ENCODE measurements at places on chromosomes 4 and X. TPM values are rescaled to one million over a fixed set of nuclear protein-coding genes. Genes with fewer than 3 reads are reported as not detected.

BEX1 gene
- total RNA-seq, result 8.7 TPM

TRPC5OS gene
- not detected for total RNA-seq

MAGEA12 gene
- total RNA-seq, result not detected

CLNK gene
- total RNA-seq, result not detected

PITX2 gene
- 0.33 TPM for total RNA-seq

RRH gene
- not detected for total RNA-seq

DCAF4L1 gene
- total RNA-seq, result 0.13 TPM

ACOT9 gene
- total RNA-seq, result 39.7 TPM

PCDH19 gene
- 0.07 TPM for total RNA-seq

SPANXA2 gene
- total RNA-seq, result not detected

CSN1S1 gene
- total RNA-seq, result not detected

SOWAHB gene
- 0.03 TPM for total RNA-seq

GC gene
- not detected for total RNA-seq

FAM9A gene
- total RNA-seq, result not detected

RS1 gene
- total RNA-seq, result not detected

KIAA1210 gene
- not detected for total RNA-seq

Measured in smooth muscle cell of the pulmonary artery (primary cell).